ENCODE measurements at places on chromosomes 11 and 22. TPM values are rescaled to one million over a fixed set of nuclear protein-coding genes. Genes with fewer than 3 reads are reported as not detected.
A peak's percentile ranks its signal among the peaks of the same experiment; 100 is the strongest.

The TMEM151A gene
- not detected for total RNA-seq

GRCh38 chr11:68654978-68655377, 29.4 kb upstream of the GAL start:
- DNase-seq = no peak

The IGSF22 gene
- not detected for total RNA-seq

GRCh38 chr11:114762408-114762807, 84.1 kb downstream of the NXPE2 start:
- peak; percentile 43 for DNase-seq

The MRGPRE gene
- total RNA-seq = 0.23 TPM

The PAFAH1B2 gene
- total RNA-seq = 33.4 TPM

DNA sequence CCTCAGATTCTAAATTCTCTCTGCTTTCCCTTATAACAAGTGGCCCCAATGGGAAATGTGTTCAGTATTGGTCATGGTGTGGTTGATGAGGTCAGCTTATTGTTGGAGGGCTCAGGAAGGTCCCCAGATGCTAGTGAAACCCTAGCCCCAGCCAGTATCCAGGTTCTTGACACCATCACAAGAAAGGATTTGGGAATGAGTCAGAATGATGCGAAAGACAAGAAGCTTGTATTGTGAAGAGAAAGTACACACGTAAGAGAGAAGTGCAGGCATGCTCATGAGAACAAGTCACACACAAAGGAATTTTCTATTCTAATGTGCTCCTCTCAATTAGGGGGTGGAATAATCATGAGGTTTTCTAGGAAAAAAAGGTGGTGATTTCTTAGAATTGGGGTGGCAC, 34.9 kb upstream of the TRPC6 start:
- no peak for DNase-seq

The SCGB1D2 gene
- not detected for total RNA-seq

DNA sequence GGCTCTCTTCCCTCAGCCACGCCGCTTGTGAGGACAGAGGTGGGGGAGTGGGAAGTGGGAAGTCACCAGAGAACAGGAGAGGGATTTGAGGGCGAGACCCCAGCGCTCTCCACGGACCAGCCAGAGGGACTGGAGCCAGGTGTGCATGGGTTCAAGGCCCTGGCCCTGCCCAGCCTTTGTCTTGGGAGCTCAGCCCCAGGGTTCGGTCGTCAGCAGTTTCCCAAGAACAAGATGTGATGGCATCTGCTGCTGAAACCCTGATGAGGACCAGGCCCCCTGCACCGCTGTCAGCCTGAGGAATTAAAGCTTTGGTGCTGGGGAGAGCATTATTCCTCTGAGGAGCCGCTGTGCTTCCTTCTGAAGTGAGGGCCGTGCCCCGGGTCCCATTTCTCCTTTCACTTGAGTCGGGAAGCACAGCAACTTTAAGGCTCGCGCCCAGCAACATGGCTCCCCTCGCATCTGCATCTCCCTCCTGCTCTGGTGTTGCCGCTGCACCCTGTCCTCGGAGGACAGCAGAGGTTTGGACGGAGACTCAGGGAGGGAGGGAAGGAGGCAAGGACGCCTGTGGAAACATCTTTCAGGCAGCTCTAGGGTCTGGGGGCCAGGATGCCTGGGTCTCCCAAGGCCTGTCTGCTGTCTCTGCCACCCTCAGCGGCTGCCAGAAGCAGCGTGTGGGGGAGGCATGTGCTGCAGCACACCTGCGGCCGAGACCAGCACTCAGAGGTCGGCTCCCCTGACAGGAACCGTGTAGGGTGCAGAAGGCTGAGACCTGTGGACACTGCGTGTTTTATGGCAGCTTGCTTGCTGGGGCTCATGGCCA, 3.8 kb downstream of the IFITM5 start:
- no peak for DNase-seq

GRCh38 chr11:111938687-111939160, 1.6 kb downstream of the DIXDC1 start:
- DNase-seq = no peak

GRCh38 chr11:2599561-2600189, 100.1 kb downstream of the KCNQ1OT1 start:
- no peak for DNase-seq

DNA sequence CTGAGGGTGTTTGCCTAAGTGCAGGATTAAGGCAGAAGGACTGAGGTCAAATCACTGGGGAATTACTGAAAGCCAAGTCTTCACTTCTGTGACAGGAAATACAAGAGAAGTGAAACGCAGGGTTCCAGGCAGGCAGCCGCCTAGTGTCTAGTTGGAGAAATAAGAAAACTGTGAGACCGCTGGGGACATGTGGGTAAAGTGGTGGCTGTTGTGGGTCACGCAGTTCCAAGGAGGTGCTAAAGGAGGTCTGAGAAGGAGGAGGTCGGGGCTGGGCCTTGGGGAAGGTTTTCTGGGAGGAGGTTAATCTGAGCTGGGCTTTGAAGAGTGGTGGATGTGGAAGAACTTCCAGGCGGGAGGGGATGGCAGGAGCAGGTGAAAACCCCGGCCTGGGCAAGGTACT, 11.2 kb downstream of the MCM5 start:
- DNase-seq = no peak

DNA sequence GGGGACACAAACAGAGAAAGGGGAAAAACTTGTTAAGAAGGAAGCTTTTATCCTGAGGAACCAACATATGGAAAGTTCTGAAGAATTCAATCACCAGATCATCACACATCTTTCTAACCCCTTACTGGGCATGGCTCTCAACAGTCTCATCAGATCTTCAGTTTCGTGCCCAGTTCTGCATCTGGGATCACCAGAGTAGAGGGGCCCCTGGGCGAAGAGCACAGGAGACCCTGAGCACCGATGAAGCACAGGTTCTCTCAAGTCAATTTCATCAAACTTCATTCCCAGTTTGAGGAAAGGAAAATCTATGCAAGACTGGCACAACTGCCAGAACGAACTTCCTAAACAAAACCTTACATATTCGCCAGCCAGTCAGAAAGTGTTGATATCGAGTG, 8.5 kb upstream of the PYGM start:
- DNase-seq = no peak

DNA sequence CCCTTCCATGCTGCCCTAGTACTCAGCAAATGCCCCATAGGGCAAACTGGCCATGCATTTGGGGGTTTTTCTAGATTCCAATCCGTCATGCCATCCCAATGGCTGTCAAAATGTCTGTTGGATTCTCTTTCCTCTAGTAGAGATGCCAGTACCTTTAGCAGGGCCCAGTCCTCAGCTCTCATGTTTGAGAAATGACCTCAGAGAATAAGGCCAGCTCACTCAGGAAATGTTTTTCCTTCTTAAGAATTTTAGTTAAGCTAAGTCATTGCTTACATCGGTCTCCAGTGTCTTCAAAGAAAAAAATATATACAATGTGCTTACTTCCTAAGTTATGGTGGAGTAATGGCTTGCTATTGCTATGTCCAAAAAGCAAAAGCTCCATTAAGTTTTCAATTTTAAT, 14.1 kb upstream of the ALKBH3 start:
- DNase-seq = no peak

- DNase-seq = peak; percentile 27
These were observed 17.5 kb upstream of the SMIM38 start for GRCh38 chr11:69138265-69138664.

GRCh38 chr11:786235-787083, 3.4 kb downstream of the CEND1 start:
- no peak for DNase-seq

The CARD16 gene
- 5.1 TPM for total RNA-seq

The PIH1D2 gene
- total RNA-seq = 0.25 TPM

The CCDC157 gene
- total RNA-seq = 1.4 TPM

DNA sequence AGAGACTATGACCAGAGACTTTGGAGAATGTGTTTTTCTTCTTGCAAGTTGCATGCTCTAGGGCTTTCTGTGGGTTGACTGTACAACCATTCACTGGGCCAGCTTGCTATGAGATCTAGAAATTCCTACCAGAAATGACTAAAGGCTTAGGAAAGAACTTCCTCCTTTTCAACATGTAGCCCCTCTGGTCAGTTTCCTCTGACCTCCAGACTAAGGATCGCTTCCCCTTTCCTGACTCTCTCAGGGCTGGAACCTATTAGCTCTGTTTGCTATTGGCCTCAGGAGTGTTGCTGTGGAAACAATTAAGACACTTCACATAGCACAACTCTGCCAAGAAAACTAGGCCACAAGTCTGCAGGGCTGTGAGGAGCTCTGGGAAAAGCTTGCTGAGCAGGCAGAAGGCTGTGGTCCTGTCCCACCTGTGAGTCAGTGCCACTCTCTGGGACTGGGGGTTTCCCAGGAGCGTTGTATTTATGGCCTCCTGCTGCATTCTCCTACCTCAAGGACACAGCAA, 10.7 kb downstream of the CRY2 start:
- no peak for DNase-seq

All from liver (tissue), 10 donors.